Upper lobe of right lung (tissue), 1 donor: ENCODE measurements at places on chromosomes 5 and 9. TPM values are rescaled to one million over a fixed set of nuclear protein-coding genes. Genes with fewer than 3 reads are reported as not detected.

Gene SPATA31A7
- total RNA-seq: not detected

Gene GDF9
- total RNA-seq: 0.46 TPM

Gene NDOR1
- 16.7 TPM for total RNA-seq

Gene LCN10
- total RNA-seq: 11.2 TPM

Gene CCL27
- total RNA-seq: not detected

Gene TNC
- total RNA-seq: 52.9 TPM

Gene FOXI1
- not detected for total RNA-seq

Gene HACD4
- 10.6 TPM for total RNA-seq

Gene CD72
- total RNA-seq: 3.0 TPM

Gene IL31RA
- 0.14 TPM for total RNA-seq

Gene ERMP1
- total RNA-seq: 34.8 TPM

Gene SVEP1
- total RNA-seq: 88.1 TPM

DNA sequence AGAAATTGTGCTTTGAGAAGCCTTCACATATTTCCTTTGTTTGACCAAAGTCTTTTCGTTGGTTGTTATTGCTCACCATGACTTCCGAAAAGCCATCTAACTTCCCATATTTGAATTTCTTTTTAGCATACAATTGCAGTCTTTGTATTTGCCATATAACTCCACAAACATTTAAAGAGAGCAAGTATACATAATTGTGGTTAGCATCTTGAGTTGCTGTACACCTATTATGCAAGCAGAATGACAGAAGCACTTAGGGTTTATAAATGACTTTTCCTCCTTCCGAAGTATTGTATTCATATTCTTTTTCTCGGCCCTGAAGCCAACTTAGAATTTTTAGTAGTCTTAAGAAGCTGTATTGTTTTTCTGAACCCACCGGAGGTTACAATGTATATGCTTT lies 250.4 kb downstream of the RFK start:
- no peak for DNase-seq

DNA sequence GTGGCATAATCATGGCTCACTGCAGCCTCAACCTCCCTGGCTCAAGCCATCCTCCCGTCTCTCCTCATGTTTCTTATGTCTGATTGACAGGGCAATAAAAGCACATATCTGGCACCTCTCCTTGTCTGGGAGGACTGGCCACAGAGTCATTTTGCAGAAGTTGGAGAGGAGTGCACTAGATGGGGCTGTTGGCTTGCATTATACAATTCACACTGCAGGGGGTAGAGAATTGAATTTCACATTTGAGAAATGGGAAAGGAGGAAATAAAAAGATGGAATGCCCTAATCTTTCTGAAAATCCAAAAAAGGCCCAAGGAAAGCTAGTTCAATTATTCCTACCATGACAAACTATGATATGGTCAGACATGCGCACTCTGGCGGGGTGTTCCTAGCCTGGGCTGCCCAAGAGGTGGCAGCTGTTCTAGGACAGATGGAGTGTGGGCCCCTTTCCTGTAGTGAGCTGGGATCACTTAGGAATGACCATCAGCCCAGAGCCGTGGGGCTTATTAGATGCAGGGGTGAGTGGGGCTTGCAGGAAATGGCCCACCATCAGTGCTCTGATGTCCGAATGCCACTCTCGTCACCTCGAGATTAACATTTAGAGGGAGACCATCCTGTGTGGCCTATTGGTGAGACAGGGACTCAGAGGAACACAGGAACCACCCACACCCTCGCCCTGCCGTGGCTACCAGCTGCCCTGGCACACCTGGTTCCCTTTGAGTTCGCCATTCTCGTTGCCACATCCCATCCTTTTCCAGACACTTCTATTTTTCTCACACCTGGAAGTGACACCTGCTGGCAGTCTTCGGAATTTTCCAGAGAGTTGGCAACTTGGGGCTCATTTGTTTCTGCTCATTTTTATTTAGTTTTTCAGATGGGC lies 21.8 kb upstream of the ANKRD18A start:
- no peak for DNase-seq

- no peak for DNase-seq
Measured at GRCh38 chr5:44885903-44886302, 77.2 kb downstream of the MRPS30 start.

DNA sequence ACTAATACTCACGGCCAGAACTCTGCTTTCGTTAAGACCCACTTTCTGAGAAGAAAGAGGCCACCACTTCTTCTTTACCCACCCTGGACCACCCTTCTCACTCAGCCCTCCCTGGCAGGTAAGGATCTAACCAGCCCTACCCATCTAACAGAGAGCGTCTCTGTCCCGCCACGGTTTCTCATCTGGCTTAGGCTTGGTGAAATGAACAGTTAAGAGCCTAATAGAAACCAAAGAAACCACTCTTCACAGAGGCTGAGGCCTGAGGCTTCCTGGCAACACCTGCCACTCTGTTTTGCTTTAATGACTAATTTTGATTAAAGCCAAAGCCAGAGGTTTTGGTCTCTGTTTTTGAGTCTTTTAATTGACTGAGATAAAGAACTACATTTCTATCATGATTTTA lies 354.1 kb upstream of the SLC30A5 start:
- no peak for DNase-seq

DNA sequence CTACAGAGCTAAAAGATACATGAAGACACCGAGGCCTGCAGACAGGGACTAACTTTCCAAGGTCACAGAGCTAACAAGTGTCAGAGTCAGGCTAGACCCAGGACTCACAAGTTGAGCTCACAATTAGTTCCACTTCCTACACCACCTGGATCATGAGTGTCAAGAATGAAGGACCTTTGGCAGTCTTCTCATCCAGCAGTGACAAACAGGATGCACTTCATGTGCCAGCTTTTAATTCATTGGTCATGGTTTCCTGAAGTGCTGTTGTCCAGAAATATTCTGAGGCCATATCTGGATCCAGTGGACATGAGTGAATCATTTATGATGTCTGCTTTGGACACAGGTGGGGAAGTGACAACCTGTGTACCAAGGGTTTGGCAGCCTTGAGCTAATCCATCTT lies 77.4 kb downstream of the KCNIP1 start:
- no peak for DNase-seq

DNA sequence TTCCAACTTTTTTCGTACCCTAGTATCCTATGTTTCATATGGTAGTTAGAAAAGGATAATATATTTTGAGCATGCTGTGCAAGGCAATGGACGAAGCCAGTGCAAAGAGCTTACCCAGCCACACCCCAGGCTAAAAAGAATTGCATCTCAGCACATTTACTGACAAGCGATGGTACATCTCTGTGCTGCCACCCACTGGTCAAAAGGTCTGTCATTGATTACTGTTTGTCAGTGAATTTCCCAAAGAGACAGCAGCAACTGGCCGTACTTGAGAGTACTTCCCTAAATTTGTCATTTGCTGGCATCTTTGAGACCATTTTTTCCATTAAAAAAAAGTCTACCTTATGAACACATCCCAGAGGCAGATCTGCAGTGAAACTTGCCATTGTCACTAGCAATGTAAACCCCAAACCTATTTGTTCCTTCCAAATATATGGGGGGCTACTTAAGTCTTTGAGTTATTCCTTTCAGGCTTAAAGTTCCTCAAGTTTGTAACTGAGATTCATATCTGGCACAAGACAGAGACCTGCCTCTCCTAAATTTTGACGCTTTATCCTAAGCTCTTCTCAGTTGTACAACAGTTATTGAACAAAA lies 184.3 kb downstream of the CTNND2 start:
- no peak for DNase-seq

GRCh38 chr5:125874057-125874456 lies 549.2 kb upstream of the GRAMD2B start:
- no peak for DNase-seq

DNA sequence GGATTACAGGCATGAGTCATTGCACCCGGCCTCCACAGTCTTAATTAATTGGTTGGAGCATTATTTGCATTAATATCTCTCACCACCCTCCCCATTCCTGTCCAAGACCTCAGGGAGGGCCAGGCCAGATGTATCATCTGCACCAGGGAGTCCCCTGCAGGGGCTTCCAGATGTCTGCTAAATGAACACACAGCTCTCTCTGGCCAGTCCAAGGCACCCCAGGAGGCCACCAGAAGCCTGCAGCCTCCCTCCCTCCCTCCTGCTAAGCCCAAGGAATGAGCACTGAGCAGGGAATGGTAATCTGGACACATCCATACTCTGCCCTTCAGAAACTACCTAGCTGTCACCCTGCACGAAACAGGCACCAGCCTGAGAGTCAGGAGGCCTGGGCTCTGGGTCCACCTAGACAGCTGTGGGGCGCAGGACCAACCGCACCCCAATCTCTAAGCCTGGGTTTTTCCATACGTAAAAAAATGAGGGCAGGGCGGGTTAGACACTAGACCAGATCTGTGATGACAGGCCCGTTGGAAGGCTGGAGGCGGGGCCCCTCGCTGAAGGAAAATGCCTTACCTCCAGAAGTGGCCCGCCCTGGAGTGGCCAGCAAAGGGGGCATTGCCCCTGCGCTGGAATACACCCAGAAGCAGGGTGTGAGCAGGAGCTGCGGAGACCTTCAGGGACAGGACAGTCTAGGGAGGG lies 8.3 kb downstream of the CIZ1 start:
- DNase-seq: no peak

DNA sequence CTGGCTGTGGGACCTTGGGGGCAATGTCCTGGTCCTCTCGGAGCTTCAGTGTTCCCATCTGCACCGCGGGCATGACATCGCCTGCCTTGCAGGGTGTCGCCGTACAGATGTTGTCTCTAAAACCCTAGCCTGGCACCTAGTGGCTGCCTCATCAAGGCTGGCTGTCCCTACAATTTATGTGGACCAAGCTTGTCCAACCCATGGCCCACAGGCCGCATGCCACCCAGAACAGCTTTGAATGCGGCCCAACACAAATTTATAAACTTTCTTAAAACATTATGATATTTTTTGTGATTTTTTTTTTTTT lies 18.3 kb upstream of the ASS1 start:
- no peak for DNase-seq

DNA sequence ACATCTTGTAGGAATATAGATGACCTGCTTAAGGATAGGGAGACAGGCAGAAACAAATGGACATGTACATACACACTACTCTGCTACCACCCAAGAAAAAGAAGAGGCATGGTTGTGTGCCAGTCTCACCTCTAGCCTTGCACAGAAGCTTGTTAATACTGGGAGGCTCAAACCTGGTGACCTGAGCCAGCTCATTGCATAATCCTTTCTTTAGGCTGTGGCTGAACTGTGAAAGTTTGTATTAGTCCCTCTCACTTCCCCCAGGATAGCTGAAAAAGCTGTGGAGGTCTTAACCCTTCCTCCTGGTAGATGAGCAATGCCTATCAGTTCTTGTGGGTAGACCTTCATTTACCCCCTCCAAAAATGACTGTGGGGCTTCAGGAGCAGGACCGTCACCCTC lies 28.7 kb downstream of the TPD52L3 start:
- no peak for DNase-seq

- no peak for DNase-seq
Measured at GRCh38 chr9:107898761-107899160, 409.2 kb upstream of the KLF4 start.

DNA sequence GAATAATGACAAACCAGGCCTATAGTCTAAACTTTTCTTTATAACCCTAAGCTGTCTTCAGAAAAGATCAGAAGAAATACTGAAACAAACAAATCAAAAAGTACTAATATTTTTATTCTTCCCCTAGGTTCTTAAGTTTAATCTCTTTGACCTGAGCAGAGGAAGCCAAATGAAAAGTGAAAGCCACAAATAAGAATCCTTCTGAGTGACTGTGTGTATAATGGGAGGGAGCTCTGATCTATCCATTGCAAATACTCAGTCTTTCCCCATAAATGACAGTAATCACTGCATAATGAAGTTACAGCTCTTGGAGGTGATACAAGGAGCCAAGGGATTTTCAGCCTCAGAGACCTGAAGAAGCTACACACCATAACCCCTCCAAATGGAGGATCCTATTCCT lies 126.9 kb upstream of the ATP10B start:
- DNase-seq: no peak

DNA sequence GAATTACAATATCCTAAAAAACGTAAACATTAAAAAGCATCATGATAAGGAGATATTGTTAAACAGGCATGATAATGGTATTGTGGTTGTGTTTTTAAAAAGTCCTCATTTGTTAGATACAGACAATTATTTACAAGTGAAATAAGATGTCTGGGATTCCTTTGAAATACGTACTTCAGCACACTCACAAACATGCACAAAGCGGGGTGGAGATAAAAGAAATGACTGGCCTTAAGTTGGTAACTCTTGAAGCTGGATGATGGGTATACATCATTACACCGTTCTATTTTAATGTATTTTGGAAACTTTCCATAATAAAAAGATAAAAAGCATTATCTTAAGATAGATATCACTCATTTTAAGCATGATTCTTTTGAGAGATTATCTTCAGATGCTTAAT lies 1.0 kb downstream of the FAM200C start:
- no peak for DNase-seq

- DNase-seq: peak; percentile 36
Measured at GRCh38 chr9:134558124-134558905, 83.3 kb upstream of the COL5A1 start.

DNA sequence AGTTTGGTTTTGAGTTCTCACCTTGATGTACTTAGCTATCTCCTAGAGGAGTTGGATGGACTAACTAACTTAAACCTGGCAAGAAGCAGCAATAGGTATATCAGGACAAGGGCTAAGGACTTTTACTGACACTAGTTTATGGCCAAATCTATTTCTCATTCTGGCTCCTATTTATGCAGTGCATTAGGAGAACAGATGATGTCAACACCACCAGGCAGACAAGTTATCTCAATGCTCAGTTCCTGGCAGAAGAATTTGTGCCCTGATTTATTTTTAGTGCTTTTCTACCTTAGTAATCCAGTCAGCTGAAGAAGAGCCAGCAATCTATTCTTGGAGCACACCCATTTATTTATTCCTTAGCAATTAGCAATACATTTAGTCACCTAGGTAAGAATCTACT lies 30.7 kb upstream of the MYOT start:
- no peak for DNase-seq
